Stimulated activated CD8-positive, alpha-beta memory T cell treated with anti-CD3 and anti-CD28 coated beads, Interleukin-4, amount 100 ng/mL, for 1 hour (primary cell): ENCODE measurements at places on chromosomes 12 and 14.

GRCh38 chr14:64674829-64675228 lies 29.4 kb upstream of the PLEKHG3 start:
- DNase-seq: no peak

DNA sequence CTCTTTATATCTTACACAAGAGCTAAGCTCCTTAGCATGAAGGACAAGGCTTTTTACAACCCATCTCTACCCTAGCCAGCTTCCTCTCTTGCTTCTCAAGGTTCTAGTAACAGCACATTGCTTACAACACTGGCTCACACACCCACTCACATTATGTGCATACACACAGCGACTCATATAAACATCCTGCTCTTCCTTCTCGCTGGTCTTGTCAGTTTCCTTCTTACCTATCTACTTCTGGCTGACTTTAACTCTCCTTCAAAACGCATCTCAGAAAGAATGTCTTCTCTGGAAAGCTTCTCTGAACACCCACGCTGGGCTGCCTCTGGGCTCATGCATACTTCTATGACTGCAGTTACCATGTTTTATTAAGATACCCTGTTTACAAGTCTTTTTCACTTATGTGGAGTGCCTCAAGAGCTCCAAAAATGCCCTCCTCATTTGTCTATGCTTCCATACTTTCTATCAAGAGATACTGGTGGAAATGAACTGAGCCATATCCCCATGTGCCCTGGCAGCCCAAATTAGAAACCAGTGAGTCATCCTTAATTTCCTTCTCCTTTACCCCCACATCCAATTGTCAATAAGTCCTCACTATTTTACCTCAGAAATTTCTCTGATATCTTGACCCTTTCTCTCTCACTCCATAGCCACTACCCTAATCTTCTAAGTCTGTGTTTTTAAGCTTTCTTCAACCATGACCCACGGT lies 126.9 kb upstream of the KRAS start:
- DNase-seq: no peak

DNA sequence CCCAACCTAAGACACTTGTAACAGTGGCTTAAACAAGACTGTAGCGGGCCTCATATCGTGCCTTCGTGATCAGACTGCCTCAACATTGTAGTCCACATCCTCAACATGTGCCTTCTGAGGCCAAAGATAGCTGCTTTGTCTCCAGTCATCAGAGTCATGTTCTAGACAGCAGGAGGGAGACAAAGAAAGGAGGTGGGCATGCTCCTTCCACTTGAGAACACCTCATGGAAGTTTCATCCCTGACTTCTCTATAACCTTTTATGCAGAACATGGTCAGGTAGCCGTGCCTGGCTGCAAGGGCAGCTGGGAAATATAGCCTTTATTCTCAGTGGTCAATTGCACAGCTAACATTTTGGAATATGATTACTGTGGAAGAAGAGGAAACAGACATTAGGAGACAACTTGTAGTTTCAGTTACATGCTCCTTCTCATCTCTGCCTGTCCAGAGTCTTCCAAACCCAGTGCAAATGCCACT lies 25.3 kb upstream of the DHRS2 start:
- DNase-seq: no peak

DNA sequence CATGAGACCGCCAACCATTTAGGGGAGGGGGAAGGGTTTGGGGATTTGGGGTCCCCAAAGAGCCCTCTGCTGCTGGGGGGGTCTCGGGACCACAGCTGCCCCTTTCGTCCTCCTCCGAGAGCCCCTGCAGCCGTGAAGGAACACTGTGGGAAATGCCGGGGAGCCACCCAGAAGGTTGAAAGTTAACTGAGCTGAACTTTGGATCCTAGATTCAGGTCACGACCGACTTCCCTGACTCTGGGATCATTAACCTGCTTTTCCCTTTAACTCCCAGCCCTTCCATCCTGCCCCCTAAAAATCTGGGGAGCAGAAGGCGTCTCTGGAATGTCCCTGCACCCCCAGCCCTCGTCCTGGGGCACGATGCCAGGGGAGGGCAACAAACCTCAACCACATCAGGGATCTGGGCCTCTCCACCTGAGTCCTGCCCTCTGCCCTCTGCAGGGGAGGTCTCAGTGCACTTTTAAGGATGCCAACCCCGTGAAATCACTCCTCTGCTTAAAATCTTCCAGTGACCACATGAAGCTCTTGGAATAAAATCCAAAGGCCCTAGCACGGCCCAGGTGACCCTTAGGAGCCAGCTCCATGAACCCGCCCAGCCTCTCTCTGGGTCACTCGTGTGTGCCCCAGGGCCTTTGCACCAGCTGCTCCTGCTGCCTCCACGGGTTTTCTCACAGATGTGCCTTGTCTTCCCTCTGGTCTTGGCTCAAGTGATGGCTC lies 95.0 kb downstream of the RFLNA start:
- DNase-seq: no peak

- DNase-seq: no peak
Observed at GRCh38 chr12:103336940-103337339, 158.8 kb downstream of the C12orf42 start.

- no peak for DNase-seq
Observed at GRCh38 chr14:25044106-25044698, 5.7 kb downstream of the STXBP6 start.

DNA sequence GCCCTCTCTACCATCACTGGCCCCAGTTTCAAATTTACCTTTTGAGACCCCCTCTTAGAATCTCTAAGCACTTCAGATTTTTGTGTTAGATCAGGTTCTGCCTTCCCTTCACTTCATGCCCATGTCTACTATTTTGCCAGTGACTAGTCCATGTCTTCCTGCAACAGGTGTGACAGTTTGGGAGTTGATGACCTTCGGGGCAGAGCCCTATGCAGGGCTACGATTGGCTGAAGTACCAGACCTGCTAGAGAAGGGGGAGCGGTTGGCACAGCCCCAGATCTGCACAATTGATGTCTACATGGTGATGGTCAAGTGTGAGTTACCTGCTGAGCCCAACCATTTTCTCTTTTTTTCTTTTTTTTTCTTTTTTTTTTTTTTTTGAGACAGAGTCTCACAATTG lies 5.8 kb upstream of the PA2G4 start:
- no peak for DNase-seq

DNA sequence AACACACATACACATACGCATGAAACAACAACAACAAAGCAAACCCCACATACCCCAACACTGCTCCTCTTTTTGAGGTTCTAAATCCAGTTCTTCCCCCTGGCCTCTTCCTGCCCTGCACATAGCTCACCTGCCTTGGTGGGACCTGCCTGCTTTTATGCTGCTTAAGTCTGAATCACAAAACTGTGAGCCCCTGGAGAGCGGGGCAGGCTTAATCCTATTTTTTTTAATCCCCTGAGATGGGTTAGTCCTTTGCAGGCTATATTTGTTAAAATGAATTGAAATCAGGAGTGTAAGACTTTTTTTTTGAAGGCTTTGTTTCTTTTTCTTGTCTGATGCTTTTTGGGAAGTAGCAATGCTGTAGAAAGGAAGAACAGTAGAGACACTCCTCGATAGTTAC lies 84.6 kb upstream of the MAX start:
- DNase-seq: no peak
